Progenitor cell of endocrine pancreas (in vitro differentiated cells): ENCODE measurements at places on chromosomes 11 and 22. TPM values are rescaled to one million over a fixed set of nuclear protein-coding genes. Genes with fewer than 3 reads are reported as not detected.

OR52I1 gene
- not detected in 2 replicates for total RNA-seq

MFRP gene
- not detected in 2 replicates for total RNA-seq

PITPNM1 gene
- total RNA-seq: 67.9 and 76.3 TPM in 2 replicates

KCTD14 gene
- 5.4 and 8.9 TPM in 2 replicates for total RNA-seq

PHETA2 gene
- 5.2 and 6.1 TPM in 2 replicates for total RNA-seq

DNA sequence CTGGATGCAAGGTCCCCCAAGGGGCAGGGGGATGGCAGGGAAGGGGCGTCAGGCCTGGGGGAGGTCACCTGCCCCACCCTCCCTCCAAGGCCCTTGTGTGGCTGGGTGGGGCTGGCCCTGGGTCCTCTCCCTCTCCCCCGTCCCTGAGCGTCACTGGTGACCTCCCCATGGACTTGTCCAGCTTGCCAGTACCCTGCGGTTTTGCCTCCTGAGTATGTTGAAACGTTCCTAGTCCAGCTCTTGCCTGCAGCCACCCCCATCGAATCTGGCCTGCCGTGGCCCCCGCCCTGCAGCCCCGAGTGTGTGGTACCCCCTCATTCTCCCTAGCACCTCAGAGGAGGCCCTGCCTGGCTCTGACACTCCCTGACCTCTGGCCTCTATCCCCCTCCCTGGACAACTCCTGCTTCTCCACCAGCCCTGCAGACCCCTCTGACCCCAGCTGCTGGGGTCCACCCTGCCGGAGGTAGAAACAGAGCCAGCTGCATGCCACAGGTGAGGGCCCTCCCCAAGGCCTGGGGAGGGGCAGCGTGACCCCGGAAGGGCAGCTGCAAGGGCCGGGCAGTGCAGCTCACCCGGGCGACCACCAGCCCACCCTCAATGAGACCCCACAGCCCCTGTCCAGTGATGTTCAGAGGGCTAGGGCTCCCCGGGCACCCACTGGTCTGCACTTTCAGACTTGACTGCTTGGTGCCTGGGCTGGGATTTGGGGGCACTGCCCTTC is 4.1 kb upstream of the MUC6 start:
- no peak for DNase-seq

DNA sequence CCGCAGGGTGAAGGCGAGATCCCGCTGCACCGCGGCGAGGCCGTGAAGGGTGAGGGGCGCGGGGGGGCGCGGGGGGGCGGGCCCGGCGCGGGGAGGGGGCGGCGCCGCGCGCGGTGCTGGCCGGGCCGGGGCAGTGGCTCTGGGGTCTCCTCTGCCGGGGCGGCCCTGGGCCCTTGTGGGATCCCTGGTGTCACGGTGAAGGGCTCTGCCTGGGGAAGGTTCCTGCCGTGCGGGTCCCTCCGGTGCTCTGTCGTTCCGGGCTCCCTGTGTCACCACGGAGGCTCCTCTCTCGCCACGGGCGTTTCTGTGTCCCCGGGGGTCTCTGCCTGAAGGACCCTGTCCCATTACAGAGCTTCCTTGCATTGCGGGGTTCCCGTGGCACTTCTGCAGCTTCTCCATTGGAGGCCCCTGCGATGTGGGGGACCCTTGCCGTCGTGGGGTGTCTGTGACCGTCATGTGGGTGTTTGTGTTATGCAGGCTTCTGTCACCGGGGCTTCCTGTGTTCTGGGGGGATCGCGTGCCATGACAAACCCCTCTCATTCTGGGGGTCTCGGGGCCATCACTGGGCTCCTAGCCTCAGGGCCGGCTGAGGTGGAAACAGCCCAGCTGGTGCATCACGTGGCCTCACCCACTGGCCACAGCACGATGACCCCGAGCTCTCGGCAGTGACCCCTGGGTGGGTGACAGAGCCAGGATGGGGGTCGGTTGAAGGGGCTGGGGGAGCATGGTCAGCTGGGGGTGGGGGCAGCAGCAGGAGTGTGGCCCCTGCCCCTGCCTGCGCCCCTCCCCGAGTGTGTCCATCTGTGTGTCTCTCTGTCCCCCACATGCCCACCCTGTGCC is 25.3 kb downstream of the SHANK3 start:
- DNase-seq: no peak

GRCh38 chr11:29481738-29482137 is 535.1 kb downstream of the KCNA4 start:
- no peak for DNase-seq

DNA sequence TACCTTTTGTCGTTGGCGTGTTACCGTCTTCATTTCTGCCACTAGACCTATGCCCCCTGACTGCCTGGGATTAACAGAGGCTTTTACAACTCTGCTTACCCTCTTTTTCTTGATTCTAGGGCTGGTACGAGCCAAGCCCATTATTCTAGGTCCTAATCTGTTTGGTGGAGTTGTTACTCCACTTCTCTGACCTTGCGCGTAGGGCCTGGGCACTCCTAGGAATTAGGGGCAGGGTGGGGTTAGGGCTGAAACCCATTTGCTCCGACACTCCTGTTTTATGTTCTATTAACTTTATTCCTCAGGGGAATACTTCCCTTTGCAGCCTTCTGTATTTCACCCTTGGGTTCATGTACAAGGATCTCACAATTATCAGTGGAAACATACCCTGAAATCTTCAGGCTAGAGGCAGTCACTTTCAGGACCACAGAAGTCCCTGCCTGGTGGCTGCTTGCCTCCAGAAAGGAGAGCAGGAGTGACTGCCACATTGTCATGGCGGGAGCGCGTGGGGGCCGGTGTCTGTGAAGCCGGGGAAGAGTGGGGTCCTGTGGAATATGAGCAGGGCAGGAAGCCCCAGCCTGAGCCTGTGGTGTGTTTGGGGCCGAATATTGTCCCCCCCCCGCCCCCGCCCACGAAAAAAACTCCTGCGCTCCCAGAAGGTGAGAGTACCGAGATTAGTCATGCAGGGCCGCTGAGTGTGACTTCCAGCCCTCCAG is 731 bp upstream of the SLC37A2 start:
- no peak for DNase-seq

GRCh38 chr22:48820481-48821345 is 1007.0 kb downstream of the BRD1 start:
- DNase-seq: no peak

DNA sequence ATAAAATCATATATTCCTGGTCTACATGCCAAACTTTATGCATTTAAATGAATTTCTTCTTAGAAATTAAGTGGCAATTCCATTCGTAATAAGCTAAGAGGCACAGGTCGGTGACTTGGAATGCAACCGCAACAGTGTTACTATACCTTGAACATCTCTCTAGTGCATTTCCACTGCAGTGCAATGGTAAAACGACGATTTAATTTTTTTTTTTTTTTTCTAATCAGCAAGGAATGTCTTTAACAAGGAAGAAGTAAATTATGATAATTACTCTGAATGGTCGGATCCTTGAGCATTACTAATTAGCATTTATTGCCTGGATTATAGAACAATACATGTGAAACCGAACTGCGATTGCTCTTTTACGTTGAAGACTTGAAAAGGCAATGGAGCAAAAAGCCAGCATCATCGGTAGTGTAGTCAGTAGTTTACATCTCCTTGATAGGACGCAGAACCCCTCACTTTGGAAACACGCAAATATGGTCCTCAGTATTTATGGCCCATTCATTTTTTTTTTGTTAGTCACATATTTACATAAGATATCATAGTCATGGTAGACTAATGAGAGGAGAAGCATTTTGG is 20.2 kb downstream of the BLID start:
- DNase-seq: no peak

DNA sequence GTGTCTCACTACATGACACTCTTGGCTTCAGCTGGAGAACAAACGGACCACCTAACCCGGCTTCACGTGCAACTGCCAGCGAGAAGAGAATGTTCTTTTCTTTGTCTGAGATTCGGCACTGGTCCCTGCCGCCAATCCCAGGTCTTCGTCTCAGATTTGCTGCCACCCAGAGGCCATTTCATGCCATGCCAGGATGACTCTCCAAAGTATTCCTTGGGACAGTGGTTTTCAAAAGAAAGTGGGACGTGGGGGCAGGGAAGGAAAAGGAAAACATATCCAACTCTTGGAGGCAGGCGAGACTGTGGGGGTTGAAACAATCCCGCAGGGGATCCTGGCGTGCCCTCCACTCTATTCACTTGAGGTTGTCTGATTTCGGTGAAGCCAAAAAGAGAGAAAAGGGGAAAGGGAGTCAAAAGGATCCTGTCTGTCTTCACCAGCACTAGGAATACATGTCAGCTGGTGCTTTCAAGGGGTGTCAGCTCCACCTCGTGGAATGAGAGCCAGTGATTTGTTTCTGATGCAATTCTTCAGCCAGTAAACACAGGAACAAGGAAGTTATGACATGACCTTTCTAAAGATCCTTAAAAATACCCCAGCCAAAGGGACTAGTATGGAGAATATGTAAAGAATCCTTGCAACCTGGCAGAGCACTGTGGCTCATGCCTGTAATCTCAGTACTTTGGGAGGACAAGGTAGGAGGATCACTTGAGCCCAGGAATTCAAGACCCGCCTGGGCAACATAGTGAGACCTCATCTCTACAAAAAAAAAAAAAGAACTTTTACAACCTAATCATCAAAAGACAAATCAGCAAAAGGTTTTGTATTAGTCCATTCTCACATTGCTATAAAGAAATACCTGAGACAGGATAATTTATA is 41.0 kb upstream of the APLNR start:
- peak; percentile 38 for DNase-seq

GRCh38 chr22:23832226-23833016 is 6.4 kb downstream of the DERL3 start:
- no peak for DNase-seq

DNA sequence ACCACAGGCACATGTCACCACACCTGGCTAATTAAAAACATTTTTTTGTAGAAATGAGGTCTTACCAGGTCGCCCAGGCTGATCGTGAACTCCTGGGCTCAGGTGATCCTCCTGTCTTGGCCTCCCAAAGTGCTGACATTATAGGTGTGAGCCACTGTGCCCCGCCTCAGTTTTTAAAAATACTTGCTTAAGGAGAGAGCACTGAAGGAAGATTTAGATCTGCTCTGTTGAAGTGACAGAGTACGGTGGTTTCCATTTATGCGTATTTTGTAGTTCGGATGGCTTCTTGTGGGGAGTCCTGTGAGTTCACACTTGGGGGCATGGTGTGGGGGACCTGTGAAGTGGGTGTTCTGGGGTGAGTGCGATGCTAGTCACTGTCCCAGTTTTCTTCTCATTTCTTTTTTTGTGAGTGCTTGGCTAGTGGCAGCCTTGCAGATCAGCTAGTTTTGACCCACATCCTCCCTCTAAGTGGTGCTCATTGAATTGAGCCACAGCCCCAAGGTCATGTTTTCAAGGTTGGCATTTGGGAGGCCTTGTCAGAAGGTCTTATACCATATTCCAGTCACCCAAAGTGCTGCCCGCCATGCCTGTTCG is 31.5 kb downstream of the PTPRJ start:
- DNase-seq: no peak

DNA sequence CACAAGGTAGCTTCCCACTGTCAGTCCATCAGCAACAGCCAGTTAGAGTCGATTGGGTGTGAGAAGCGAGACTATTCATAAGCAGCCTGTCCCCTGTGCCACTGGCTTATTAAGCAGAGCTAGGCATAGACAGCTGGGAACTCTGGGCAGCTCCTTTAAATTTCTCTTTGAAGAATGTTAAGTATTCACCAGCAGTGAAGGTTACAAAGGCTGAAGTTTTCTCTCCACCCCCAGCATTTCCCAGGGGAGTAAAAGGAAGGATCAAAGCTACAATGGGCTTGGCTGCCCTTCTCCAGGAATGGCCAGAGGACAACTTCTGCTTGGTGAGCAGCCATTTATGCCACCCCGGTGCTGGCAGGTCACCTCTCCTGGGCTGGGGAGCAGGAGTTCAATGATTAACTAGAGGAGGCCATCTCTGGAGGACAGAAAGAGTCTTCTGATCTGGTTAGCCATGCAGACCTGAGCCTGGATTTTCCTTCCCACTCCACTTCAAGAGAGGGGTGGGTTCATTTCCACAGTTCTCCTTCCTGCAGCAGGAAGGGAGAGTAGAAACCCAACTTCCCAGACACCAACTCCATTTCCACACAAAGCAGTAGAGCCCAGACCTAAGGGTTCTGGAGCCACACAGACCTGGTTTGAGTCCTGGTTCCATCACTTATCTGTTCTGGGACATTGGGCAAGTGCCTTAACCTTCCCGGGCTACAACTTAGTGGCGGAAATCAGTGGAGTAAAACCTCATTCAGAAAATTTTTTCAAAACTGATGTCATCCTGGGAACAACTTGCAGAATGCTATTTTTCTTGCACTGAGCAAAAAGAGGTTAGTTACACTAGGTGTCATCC is 22.6 kb downstream of the POU2AF3 start:
- DNase-seq: no peak

DNA sequence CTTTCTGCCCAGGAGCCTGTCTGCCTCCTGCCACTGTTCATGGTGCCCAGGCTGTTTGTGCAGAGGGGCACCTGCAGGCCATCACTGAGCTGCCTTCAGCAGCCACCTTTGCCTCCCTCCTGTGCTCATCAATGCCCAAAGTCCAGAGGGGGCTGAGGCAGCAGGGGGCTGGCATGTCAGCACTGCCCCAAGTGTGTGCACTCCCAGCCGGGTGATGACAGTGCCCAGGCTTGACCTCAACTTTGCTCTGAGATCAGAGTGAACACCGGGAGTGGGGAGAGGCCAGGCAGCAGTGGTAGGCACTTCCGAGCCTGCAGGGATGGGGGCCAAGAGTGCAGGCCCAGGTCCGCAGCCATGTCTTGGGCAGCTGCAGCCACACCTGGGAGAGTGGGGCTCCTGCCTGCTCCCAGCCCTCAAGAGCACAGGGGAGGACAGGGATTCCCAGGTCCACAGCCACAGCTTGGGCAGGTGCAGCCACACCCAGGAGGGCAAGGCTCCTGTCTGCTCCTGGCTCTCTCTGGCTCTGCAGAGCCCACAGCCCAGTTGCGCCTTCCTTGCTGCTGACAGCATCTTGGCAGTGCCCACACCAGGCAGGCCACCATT is 15.2 kb downstream of the SAA4 start:
- DNase-seq: no peak

DNA sequence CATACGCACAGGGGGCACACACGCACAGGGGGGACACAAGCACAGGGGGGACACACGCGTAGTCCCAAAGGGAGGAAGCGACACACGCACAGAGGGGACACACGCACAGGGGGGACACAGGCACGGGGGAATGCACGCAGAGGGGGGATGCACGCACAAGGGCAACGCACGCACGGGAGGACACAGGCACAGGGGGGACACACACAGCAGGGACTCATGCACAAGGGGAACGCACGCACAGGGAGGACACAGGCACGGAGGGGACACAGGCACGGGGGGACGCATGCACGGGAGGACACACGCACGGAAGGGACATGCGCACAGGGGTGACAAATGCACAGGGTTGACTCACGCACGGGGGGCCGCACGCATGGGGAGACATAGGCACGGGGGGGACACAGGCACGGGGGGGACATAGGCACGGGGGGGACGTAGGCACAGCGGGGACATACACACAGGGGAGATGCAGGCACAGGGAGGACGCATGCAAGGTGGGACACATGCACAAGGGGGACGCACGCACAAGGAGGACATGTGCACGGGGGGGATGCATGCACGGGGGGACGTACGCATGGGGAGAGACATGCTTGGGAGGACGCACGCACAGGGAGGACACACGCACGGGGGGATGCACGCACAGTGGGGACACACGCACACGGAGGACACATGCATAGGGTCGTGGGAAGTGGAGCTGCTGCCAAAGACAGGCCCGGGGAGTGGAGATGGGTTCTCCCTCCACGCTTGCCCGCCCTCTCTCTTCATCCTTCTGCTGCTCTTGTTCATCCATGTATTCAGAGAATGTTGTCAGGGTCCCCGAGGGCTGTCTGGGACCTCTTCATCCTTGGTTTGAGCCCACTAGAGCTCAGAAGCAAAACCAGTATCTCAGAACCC is 41.2 kb downstream of the WNT11 start:
- DNase-seq: no peak

GRCh38 chr22:17435375-17435774 is 66.1 kb downstream of the CECR2 start:
- no peak for DNase-seq
